Hepatocyte (in vitro differentiated cells): ENCODE measurements at places on chromosomes 12 and 14. TPM values are rescaled to one million over a fixed set of nuclear protein-coding genes. Genes with fewer than 3 reads are reported as not detected.

DNA sequence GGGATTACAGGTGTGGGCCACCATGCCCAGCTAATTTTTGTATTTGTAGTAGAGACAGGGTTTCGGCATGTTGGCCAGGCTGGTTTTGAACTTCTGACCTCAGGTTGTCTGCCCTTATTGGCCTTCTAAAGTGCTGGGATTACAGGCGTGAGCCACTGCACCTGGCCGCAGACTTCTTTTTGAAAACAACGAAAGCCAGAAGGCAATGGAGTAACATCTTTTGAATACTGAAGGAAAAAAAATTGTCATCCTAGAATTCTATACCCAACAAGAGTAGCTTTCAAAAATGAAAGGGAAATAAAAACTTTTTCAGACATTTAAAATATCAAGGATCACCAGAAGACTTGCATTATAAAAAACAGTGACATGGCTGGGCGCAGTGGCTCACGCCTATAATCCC is 38.7 kb upstream of the CTDSP2 start:
- no peak for DNase-seq
- no peaks in the 10 kb centered on the region for H3K27me3 ChIP-seq
- H3K36me3 ChIP-seq: no peaks in the 10 kb centered on the region
- no peak overlapping the region for H3K4me3 ChIP-seq
- H3K4me1 ChIP-seq: peaks cover 18% of the 10 kb centered on the region

DNA sequence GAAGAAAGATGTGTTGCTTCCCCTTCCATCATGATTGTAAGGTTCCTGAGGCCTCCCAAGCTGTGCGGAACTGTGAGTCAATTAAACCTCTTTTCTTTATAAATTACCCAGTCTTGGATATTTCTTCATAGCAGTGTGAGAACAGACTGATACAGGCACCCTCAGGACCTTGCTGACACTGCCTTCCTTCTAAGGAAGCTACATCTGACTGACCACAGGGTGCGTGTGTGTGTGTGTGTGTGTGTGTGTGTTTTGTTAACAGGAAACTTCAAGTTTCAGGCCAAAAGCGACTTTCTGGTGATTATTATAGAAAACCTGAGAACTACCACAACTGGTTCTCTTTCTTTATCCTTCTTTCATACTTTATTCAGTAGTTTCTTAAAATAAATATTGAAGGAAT is 149.0 kb downstream of the CAPZA3 start:
- no peak overlapping the region for H3K27ac ChIP-seq
- DNase-seq: no peak
- no peaks in the 10 kb centered on the region for H3K4me1 ChIP-seq
- H3K27me3 ChIP-seq: no peaks in the 10 kb centered on the region

DNA sequence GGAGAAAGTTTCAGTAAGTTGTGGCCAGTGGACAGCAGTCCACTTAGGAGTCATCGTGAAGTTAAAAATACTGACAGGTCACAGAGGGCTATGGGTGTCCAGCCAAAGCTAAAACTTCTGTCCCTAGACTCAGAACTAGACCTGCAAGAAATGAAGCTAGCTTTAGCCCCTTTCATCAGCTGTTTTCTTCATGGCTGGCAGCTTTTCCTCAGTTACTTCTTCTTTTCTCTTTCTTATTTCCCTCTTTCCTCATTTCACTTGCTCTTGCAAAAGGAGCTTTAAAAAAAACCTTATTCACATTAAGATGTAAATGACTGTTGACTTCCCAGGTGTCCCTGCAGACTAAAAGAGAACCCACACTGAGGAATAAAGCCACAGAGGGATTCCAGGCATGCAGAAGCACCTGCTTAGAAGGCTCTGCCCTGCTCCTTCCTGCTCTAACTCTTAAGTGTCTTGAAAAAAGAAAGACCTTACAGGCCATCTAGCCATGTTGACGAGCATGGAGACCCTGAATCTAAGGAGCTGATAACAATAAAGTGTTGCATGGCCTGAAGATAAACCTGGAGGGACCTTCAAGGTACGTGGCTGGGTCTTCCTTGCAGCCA is 69.7 kb upstream of the CCND2 start:
- DNase-seq: no peak
- H3K4me3 ChIP-seq: no peak overlapping the region
- no peaks in the 10 kb centered on the region for H3K36me3 ChIP-seq
- no peaks in the 10 kb centered on the region for H3K4me1 ChIP-seq

GRCh38 chr14:59262717-59263454 is 74.4 kb downstream of the DAAM1 start:
- H3K4me3 ChIP-seq: no peak overlapping the region
- peaks cover 6% of the 10 kb centered on the region for H3K4me1 ChIP-seq
- H3K36me3 ChIP-seq: no peaks in the 10 kb centered on the region
- no peaks in the 10 kb centered on the region for H3K27me3 ChIP-seq
- DNase-seq: peak; percentile 61

GRCh38 chr12:99130808-99131553 is 485.9 kb downstream of the APAF1 start:
- H3K27ac ChIP-seq: no peak overlapping the region
- H3K27me3 ChIP-seq: no peaks in the 10 kb centered on the region
- H3K36me3 ChIP-seq: no peaks in the 10 kb centered on the region
- no peak overlapping the region for H3K4me3 ChIP-seq
- no peak for DNase-seq
- H3K4me1 ChIP-seq: no peaks in the 10 kb centered on the region

The RIN3 gene
- total RNA-seq: 4.2 and 4.7 TPM in 2 replicates
